ENCODE measurements at places on chromosomes 1 and 21. TPM values are rescaled to one million over a fixed set of nuclear protein-coding genes. Genes with fewer than 3 reads are reported as not detected.

DNA sequence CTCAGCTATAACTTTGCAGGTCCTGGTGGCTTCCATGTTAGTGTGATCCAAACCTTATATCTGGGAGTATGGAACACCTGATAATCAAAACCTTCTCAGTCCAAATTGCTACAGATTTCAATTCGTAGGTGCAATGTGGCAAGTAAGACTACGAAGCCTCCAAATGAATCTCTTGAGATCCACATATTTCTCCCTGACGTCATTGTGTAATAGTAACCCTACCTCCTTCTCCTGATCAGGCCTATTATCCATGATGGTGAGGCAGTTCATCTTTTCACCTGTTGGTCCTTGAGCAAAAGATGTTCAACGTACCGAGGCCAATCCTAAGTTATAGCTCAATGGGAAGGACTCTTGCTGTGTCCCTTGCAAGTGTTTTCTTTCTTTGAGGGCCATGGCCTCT is 115.9 kb upstream of the CHRM3 start:
- H3K27ac ChIP-seq: no peak overlapping the region
- no peak for DNase-seq
- no peaks in the 10 kb centered on the region for H3K27me3 ChIP-seq
- no peaks in the 10 kb centered on the region for H3K4me1 ChIP-seq
- H3K36me3 ChIP-seq: no peaks in the 10 kb centered on the region

The PTPN14 gene
- total RNA-seq: 2.8 TPM

The SLC1A7 gene
- not detected for total RNA-seq

- H3K36me3 ChIP-seq: no peaks in the 10 kb centered on the region
- H3K4me3 ChIP-seq: no peak overlapping the region
- H3K4me1 ChIP-seq: no peaks in the 10 kb centered on the region
- no peak for DNase-seq
These were observed 293.7 kb downstream of the RGS7 start for GRCh38 chr1:241063276-241063675.

GRCh38 chr21:40120940-40121575 is 253.8 kb downstream of the PCP4 start:
- peaks cover 4% of the 10 kb centered on the region for H3K27me3 ChIP-seq
- no peak overlapping the region for H3K27ac ChIP-seq
- H3K4me3 ChIP-seq: no peak overlapping the region
- H3K4me1 ChIP-seq: no peaks in the 10 kb centered on the region
- H3K36me3 ChIP-seq: no peaks in the 10 kb centered on the region

All from activated naive CD4-positive, alpha-beta T cell treated with anti-CD3 and anti-CD28 coated beads for 36 hours (primary cell).